ENCODE measurements at places on chromosomes 2 and 18. TPM values are rescaled to one million over a fixed set of nuclear protein-coding genes. Genes with fewer than 3 reads are reported as not detected.

The PLCD4 gene
- 18.8 TPM for total RNA-seq

GRCh38 chr2:8122520-8122919, 559.3 kb upstream of the ID2 start:
- no peak for ATAC-seq

The SH3BP4 gene
- total RNA-seq = 29.3 TPM

The GTF2A1L gene
- total RNA-seq = 15.4 TPM

The MBP gene
- 34.7 TPM for total RNA-seq

DNA sequence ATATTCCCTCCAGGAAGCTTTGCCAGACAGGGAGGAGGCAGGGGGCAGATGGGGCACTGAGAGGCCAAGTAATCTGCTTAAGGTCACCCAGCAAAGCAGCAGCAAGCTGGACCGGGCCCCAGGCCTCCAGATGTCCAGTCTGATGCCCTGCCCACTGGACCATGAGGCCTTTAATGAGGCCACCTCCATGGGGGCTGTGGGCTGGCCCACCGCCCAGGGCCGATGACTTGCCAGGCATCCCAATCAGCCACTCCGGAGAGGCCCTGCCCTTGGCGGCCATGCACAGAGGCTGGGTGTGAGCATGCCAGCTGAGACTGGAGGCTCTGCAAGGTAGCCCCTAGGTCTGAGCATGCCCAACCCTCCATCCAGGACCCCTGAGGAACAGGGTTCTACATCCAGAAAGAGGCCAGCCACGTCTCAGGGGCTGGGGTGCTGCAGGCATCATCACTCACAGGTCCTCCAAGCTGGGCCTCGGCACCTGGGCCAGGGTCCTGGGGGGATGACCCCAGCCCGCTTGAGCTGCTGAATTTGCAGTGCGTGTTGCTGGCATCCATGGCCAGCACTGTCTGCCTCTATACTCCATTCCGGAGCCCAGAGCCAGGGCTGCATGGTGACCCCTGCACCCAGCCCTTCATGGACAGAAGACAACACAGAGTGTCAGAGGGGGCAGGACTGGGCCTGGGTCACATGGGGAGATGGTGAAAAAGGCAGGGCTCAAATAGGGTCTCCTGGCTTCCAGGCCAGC, 164.2 kb downstream of the INHBB start:
- ATAC-seq = no peak

GRCh38 chr2:181462033-181462432, 4.8 kb downstream of the ITGA4 start:
- ATAC-seq = no peak

The CRIM1 gene
- total RNA-seq = 230 TPM

GRCh38 chr18:1421502-1421901, 516.8 kb downstream of the ADCYAP1 start:
- no peak for ATAC-seq

The RAPH1 gene
- 24.6 TPM for total RNA-seq

DNA sequence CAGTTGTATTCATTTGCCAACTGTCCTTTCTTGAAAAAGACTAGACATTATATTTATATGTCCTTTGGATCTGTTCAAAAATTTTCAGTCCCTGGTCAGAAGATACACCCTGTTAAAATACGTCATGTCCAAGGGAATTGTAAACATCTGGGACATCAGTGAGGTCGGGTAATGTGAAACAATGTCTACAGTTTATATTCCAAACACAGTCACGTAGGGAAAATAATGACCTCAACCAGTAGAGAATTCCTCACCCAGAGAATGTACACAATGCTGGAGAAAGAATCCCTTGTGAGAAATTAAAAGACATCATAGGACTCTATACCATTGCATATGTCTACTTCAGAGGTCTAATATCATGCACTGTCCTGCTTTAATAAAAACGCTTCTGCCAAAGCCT, 888.0 kb upstream of the CHAC2 start:
- ATAC-seq = no peak

The PARD6G gene
- 14.0 TPM for total RNA-seq

- no peak for ATAC-seq
Measured at GRCh38 chr18:42649331-42650035, 466.0 kb downstream of the RIT2 start.

DNA sequence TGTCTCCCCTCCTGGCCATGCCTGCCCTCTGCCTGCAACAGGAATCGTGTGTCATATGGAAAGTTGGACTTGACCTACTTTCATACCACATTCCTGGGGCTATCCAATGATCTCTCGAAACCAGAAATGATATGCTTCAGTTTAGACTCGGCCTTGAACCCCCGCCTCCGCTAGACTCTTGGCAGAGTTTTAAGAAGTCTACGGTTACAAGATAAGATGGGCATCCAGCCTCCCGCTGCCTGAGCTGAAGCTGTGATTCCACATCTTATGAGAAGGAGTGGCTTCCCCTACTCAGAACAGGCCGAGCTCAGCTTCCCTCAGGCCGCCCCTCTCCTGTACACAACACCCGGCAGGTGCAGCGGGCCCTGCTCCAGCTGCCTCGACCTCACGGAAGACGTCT, 73.9 kb downstream of the MTCL1 start:
- ATAC-seq = no peak

DNA sequence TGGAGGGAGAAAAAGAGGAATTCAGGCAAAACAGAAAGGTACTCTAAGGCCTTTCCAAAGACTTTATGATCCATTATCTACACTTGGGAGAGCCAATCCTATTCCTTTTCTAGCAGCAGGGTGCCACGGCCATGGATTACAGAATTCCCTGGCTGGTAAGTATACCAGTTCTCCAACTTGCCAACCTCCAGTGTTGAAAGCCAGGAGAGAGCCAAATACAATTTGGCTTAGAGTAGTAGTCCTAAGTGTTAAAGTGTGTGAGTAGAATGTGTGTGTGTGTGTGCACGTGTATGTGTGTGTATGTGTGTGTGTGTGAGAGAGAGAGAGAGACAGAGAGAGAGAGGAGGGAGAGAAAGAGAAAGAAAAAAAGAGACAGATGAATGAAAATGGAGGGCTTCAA, 43.3 kb downstream of the WDPCP start:
- no peak for ATAC-seq

The FKBP7 gene
- total RNA-seq = 7.8 TPM

DNA sequence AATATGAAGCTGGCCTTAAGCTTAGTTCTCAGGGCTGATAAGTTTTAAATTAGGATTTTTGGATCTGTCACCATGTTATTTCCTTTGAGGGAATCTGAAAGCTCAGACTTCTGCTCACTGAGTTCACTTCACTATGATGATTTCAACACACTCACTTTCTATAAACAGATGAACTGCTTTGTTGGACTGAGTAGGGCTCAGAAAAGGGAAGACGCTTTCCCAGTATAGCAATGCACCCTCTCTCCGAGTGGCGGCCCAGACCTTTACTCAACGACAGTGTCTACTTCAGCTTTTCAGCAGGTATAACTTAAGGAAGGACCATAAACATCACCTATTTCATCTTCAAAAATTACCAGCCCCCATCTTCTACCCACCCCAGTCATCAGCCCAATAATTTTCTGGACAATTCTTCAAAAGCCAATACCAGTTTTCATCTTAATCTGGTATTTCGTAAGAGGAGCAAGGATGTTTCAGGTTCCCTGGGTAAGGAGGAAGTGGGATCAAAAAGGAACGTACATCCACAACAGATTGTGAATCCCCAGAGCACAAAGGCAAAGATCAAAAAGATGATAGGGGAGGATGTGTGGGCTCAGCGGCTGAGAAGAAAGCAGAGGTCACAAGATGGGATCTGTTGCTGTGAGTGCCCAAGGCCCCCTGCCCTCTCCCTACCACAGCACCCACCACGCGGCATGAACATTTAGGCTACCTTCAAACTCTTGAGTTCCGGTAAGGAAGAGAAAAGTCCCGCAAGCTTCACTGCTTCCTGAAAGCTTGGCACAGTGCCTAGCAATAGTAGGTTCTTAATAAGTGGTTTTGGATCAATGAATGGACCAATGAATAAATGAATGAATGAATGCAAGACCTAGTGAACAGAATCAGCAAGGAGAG, 41.9 kb downstream of the LPIN2 start:
- ATAC-seq = peak; percentile 86

GRCh38 chr2:1053786-1054185, 103.1 kb downstream of the SNTG2 start:
- ATAC-seq = no peak

GRCh38 chr18:63684718-63685117, 18.0 kb upstream of the SERPINB11 start:
- ATAC-seq = no peak

DNA sequence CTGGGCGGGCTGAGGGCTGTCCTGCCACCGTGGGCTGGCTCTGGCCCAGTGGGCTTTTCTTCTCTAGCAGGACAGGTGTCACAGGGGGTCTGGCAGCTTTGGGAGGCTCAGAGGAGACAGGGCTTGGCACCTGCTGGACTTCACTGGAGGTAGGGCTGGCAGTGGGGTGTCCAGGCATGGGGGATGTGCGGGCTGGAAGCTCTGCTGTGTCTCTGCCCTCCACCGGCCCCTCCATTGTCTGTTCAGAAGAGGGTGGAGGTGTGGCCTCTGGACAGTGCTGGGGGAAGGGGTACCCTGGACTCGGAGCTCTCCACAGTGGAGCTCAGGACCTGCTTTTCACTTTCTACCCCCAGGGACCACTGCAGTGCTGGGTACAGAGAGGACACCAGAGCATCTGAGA, 9.2 kb downstream of the PTPRN start:
- ATAC-seq = no peak

DNA sequence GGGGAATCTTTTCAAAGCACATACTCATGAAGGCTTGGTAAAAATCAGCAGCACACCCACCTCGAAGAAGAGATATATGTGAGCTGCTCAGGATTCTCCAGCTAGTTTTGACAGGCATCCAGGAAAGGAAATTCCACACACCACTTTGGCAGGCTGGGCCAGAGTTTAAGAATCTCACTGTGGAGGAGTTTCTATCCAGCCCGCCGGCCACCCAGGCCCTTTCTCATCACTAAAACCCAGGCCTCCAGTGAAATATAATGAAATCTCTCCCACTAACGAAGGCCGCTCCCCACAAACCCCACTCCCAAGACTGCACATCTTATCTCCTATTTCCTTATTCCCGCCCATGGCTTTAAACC, 202.0 kb downstream of the GLI2 start:
- no peak for ATAC-seq

DNA sequence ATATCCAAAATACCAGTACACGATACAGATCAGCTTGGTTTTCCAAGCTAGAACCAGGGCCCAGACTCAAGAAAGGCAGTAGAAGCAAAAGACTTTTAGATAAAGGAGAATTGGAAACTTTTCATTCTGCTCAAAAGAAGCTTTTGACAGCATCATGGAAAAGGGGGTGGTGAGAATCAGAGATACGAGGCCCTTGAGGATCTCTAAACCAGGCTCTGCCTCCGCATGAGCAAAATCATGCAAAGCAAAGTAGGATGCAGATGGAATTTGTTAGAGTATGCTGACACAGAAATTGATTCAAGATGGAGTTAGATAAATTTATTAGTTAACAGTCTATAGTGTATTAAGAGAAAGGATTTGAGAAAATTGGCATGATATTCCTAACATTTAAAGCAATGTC, 39.8 kb downstream of the FAM98A start:
- ATAC-seq = no peak

The PLGLB2 gene
- 0.47 TPM for total RNA-seq

GRCh38 chr2:56292951-56293350, 109.2 kb downstream of the CCDC85A start:
- ATAC-seq = no peak

The GYPC gene
- 99.5 TPM for total RNA-seq

DNA sequence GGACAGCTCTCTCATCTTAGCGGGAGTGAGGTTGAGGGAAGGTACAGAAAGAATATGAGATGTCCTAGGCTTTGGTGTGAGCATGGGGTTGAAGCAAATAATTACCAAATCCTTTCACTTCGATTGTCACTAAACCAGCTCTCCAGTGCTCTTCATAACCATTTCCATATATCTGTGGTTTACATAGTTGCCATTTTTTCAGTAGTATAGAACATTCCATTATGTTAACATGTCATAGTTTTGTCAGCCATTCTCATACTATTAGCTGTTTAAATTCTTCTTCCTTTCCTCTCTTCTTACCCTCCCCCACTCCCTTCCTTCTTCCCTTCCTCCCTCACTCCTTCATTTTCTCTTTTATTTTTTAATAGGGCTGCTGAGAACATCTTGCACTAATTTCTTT, 205.9 kb downstream of the BABAM2 start:
- no peak for ATAC-seq

The POMC gene
- 6.6 TPM for total RNA-seq

GRCh38 chr2:217610401-217610814, 392.4 kb downstream of the TNS1 start:
- ATAC-seq = no peak

The RPL31 gene
- 1,561 TPM for total RNA-seq

DNA sequence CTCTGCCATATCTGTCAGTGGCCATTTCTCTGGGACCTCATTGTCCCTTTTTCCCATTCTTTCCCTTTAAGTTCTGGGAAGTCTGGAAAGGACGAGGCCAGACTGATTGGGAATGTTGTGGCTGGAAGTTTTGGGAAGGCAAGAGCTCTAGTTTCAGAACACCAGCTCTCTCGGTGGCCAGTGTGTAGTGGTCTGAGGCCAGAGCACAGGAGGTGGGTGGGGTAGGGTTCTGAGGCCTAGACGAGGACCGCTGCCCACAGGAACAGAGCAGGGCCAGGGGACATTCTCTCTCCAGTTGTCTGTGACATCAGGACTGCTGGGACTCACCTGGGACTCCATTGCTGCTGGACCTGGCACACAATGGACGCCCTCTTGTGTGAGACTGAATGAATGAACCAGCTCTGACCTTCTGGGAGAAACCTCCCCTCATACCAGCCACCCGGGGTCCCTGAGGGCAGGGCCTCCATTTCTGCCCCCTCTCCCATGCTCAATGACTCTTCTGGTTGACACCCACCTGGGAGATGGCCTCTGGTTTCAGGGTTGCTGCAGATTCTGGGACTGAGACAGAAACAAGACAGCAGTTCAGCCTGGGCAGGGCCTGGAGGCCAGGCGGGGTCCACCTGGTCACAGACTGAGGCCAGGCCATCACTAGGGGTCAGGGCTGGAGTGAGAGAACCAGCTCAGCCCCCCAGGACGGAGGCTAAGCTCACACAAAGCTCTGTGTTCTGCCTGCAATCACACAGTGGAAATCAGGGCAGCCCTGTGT, 8.4 kb upstream of the NPPC start:
- no peak for ATAC-seq

The CCBE1 gene
- total RNA-seq = 2.2 TPM

DNA sequence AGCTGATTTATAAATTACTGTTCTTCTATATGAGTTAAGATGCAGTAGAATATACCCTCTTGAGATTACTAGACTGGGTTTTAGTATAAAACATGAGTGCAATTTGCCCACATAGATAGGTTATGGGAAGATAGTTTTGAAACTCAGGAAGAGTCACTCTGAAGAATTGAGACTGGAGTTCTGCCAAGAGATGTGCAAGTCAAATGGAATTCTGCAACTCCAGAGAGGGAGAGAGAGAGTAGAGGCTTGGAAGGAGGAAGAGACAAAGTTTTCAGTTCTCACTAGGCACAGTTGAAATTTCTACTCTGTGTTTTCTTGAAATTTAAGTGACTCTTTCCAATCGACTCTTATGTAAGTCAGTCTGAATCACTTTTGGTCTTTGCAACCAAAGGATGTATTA, 878.8 kb downstream of the TSN start:
- no peak for ATAC-seq

GRCh38 chr18:13302040-13302439, 83.5 kb downstream of the LDLRAD4 start:
- ATAC-seq = no peak

Measured in gastroesophageal sphincter (tissue), 4 donors.